Stimulated activated CD8-positive, alpha-beta memory T cell treated with anti-CD3 and anti-CD28 coated beads, Interleukin-4, amount 100 ng/mL, for 4 hours (primary cell): ENCODE measurements at places on chromosomes 3 and 15.

DNA sequence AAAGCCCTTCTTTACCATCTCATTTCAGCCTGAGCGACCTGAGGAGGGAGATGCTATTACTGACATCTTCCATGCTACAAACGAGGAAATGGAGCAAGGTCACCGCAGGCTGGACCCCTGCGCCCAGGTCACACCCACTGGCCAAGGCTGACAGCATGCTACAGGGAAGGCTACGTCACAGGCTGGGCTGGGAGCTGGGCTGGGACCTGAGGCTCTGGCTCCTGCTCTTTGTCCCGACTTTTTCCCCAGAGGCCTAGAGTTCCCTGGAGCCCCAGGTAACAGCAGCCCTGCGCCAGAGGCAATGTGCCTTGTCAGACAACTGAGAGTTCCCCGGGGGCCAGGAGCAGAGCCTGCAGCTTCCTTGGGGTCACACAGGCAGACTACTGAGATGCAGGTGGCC, 87.2 kb downstream of the IQSEC1 start:
- no peak for DNase-seq

- no peak for DNase-seq
Observed at GRCh38 chr3:71513515-71513914, 70.0 kb downstream of the FOXP1 start.

DNA sequence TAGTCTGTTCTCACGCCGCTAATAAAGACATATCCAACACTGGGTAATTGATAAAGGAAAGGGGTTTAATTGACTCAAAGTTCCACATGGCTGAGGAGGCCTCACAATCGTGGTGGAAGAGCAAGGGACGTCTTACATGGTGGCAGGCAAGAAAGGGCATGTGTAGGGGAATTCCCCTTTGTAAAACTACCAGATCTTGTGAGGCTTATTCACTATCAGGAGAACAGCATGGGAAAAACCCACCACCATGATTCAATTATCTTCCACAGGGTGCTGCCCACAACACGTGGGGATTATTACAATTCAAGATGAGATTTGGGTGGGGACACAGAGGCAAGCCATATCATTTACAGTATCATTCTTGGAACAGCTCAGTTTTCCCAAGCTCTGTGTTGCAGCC, 268.0 kb downstream of the SUCLG2 start:
- DNase-seq, result no peak

GRCh38 chr15:79124388-79124787, 33.8 kb upstream of the RASGRF1 start:
- no peak for DNase-seq

- no peak for DNase-seq
Observed at GRCh38 chr3:118527514-118528044, 507.1 kb downstream of the IGSF11 start.

GRCh38 chr3:189529889-189530471, 101.2 kb upstream of the TP63 start:
- no peak for DNase-seq

- no peak for DNase-seq
Observed at GRCh38 chr15:32919749-32920414, 202.1 kb downstream of the GREM1 start.

DNA sequence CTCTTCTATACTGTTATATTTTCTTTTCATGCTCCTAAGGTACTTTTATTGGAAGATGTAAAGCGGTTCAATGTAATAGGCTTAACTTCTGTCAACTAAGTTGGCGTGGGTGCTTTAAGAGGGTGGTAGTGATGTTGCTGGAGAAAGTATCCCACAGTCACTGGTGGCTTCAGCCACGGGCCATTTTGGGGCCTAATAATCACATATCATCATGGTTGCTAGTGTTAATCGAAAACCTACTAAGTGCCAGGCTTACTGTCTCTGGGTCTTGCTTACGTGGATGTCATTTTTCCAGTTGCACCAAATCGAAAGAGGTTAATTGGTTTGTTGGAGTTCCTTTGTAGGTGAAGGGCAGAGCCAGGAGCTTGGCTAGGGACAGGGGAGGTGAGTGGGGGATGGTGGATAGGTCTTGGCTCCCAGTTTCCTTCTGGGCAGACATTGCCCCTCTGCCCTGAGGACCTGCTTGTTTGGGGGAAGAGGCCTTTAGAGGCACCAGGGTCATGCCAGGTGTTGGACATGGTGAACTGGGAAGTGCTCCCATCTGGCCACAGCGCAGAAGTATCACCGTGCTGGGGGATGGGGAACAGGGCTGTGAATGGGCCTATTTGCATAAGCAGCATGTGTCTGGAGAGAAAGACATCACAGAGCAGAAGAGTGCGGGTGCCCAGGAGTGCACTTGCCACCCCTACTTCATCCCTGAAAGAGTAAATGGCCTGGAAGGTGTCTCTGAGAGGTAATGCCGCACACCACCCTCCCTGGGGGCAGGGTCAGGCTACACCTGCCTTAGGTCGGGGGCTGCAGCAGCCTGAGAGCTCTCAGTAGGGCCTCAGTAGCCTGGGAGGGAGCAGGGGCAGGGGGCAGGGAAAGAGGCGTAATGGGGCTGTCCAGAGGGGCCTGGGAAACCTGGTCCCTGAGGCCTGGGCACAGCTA, 62.4 kb upstream of the POLG start:
- no peak for DNase-seq

DNA sequence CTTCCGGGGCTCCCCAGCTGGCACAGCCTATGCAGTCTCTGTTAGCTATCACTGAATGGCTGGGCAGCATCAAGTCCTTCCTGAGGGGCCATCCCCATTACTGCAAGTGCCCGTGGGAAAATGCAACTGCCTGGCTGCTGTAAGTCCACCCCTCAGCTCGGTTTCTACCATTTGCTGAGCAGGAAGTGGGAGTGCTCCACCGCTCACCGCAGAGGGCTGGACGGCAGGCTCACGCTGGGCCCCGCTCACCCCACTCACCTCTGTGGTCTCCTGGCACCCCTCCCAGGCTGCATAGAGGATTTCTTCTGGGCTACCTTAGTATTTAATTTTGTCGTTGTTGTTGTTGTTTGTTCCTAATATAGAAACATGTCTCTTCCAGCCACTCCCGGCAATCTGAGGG, 270.2 kb downstream of the PLCL2 start:
- no peak for DNase-seq

DNA sequence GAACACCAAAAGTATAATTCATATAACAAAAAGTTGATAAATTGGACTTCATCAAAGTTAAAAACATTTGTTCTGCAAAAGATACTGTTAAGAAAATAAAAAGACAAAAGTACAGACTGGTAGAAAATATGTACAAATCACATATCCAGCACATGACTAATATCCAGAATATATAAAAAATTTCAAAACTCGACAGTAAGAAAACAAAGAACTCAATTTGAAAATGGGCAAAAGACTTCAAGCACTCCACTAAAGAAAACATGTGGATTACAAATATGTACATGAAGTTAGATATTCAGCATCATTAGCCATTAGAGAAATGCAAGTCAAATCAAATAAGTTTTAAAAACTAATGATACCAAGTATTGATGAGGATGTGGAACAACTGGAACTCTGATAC, 6.7 kb downstream of the GK5 start:
- DNase-seq, result no peak

- no peak for DNase-seq
Observed at GRCh38 chr3:184459355-184459754, 79.5 kb downstream of the CHRD start.

DNA sequence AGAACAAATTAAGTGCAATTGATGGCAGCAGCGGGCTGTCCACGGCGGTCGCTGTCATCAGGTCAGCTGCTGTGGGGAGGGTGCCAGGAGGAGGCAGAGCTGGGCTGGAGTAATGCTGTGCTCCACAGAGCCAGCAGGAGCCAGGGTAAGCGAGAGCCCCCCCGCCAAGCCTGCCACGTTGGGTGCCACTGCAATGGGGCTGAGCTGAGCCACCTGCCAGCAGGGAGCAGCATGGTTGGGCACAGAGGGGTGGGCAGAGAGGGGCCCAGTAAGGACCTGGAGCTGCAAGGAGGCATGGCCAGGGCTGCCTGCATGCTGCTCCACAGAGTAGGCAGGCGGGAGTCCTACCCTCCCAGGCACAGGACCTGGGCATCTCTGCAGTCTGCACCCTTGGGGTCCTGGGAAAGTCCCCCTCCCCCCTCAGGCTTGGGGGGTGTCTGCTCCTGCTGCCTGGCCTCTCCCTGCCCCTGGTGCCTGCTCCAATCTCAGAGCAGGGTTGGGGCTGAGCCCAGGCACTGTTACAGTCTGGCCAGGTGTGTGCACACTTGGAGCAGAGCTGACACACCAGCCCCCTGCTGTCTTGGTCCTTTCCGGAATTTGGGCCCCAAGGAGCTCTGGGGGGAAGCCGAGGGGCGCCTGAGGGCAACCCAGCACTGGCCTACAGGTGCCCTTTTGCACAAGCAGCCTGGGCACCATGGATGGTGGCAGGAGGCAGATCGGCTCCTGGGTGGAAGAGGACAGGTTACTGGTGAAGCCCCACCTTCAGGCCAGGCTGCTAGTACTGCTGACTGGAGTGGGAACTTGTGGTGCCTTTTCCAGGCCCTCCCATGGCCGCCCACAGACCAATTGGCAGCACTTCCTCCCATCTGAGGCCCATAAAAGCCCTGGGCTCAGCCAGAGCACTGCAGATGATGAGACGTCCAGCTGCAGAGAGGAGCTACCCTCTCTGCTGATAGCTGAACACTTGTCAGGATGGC, 8.5 kb upstream of the PIAS1 start:
- DNase-seq, result no peak

GRCh38 chr3:15456321-15456720, 28.9 kb downstream of the EAF1 start:
- no peak for DNase-seq

DNA sequence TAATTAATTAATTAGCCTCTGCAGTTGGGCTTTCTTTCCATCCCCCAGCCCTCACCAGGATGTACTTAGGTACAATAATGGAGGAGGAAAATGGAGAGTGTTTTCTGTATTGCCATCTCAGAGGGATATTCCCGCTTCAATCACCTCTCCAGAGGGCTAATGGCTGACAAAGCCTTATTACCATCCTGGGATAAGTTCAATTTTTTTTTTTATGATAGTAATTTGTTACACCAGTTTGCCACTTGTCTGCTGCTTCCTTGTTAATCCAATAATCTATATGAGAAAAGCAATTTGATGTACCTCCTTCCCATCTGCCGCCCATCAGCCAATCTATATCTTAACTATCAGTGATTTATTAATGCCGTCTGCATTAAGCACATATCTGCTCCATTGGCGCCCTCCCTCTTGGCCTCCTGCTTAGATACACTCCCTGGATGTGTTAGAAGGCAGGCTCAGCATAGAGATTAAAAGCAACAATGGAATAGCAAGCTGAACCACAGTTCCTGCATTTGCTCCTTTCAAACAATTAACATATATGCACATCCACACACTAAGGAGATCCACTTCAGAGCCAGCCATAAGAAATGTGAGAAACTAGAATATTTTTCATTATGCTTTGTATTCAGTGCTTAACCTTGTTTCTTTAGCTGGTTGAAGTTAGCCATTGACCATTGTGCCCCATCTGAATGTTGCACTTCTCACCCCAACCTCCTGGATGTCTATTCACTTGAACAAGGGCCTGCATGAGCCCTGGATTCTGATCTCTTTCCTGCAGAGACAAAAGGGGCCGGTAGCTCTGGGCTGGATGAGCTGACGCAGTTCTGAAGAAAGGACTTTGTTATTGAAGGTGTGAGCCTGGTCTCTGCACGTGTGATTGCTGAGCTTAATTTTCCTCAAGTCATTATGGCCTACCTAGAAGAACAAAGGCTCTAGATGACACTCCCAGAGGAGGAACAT, 237.3 kb upstream of the GAP43 start:
- DNase-seq, result no peak

GRCh38 chr15:34185666-34186065, 24.2 kb downstream of the KATNBL1 start:
- DNase-seq, result no peak

DNA sequence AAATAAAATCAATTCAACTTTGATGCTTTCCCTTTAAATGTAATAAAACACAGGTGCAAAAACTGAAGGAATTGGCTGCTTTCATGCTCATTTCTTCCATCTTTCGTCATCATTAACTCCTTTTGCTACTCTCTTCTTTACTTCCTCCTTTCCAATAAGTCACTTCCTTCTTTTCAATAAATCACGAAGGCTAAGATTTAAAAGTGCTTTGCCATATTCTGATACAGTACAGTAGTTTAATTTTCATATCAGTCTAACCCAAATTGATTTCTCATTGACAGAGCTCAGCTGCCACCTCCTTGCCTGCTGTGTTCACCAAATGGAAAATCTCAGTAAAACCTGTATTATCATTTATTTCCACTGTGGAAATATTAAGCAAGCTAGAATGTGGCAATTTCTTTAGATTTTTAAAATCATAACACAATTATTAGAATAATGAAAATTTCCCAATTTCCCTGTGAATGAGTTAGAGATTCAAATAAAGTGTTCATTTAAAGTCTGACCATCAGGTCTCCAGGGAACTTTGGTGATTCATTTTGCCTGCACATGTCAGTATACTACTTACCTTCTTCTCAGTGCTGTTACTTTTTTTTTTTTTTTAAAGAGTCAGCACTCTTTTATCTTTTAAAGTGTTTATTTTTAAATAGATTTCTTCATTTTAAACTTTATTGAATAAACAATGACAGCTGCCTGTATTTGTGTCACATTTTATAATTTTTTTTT, 41.6 kb downstream of the NANOGP8 start:
- DNase-seq, result no peak

- DNase-seq, result no peak
Observed at GRCh38 chr15:25238126-25238525, 200.7 kb downstream of the UBE3A start.

DNA sequence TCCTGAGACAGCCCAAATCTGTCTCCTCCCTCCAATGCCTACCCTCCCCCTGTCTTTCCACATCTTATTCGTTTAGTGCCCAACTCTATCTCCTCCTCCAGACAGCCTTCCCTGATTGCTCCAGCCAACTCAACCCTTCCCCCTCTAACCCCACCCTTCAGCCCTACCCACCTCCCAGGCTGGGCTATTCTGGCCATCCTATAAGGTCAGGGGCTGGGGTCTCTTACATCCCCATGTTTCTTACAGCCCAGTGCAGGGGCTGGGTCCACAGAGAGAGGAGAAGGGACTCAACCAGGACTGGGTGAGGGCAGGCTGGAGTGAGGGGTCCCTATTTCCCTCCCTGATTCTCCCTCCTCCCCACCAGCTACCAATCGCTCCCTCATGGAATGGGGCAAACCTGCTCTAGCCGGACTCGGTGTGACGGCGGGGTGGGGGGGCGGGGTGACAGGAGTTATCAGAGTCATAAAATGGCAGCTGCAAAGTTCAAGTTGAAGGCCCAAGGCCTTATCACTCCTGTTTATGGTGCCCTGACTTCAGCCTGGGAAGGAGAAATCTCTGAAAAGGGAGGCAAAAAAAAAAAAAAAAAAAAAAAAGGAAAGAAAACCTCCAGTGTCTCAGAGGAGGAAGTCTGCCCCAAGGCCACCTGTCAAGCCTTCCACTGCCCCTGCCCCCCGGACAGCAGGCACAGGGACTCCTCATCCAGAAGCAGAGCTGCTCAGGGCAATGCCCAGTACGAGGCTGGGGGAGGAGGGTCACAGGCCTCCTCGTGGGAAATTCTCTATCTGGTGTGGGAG, 2.1 kb downstream of the VIPR1 start:
- no peak for DNase-seq

GRCh38 chr3:182802413-182803390, 9.4 kb downstream of the ATP11B start:
- DNase-seq, result no peak

GRCh38 chr3:61463191-61463590, 98.2 kb upstream of the PTPRG start:
- no peak for DNase-seq
